ENCODE measurements at places on chromosomes 4 and X.

DNA sequence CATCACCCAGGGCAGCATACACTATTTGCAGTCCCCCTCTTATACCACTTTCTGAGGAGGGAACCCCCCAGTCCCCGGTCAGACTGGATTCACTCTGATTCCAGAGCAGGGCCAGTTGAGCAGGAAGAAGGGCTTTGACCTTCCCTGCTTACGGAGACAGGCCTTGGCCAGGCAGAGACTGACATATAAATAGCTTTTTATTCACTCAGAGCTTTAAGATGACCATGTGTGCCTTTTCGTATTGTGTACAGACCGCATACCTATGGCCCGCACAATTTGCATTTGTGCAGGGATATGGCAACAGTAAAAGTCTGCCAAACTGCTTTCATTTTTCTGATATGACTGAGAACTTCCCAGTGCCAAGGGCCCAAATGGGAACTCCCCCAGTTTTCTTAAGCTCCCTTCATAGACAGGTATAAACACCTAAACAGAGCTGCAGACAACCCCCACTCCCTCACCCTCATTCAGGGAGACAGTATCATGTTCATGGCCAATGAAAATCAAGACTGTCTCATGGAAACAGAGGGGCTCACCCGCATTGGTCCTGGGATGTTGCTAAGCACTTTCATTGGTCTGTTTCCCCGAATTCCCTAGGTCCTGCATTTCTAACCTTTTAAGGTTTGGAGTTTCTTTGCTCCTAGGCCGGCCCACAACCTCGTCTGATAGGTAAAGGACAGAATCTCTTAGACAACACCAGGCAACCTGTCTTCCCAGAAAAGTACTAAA lies 86.0 kb downstream of the RTL5 start:
- DNase-seq, result no peak

DNA sequence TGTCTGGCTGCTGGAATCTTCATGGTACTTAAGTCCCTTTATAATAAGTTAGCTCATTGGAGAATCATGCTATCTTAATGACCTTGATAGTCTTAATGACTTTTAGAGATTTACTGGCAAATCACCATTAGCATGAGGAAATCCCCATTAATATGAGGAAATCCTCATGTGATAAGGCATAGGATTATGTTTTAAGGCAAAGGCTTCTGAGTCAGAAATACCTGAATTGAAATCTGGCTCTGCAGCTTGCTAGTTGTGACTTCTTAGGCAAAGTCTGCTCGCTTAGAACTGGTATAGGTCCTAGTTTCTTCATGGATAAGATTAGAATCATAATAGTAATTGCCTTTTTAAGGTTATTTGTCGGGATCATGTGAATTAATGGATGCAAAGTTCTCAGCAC lies 190.2 kb upstream of the BANK1 start:
- no peak for DNase-seq

- DNase-seq, result no peak
Measured at GRCh38 chr4:182325848-182326255, 82.7 kb downstream of the TENM3 start.

DNA sequence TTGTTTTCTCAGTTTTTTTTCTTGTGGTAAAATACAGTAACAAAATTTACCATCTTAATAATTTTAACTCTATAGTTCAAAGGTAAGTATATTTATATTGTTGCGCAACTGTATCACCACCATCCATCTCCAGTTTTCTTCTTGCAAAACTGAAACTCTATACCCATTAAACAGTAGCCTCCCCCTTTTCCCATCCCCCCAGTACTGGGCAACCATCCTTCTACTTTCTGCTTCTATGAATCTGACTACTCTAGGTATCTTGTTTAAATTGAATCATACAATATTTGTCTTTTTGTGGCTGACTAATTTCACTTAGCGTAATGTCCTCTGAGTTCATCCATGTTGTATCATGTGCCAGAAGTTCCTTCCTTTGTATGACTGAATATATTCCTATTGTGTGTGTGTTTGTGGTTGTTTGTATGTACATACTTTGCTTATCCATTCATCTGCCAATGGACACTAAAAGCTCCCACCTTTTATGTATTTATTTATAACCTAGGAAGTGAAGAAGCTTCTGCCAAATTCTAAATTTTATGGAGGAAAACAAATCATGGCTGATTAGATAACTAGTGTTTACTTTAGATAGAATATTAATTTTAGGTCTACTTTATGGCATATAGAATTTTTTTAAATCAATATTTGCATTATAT lies 10.0 kb downstream of the ABHD18 start:
- no peak for DNase-seq

DNA sequence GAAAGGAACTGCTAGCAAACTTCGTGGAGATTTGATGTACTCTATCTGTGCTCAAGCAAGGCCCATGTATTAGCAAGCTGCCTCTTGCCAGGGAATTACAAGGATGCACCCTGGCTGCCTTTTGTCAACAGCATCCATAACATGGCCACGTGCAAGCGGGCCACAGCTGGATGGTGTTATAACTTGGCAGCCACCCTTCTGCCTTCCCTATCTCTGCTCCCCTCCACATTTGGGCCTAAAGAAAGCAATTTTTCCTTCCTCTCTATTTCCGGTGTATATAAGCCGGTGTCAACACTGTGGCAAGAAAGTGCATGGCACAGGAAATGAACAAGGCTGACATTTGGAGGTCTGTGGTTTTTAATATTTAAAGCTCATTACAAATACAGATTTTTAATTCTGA lies 94.8 kb downstream of the CLNK start:
- no peak for DNase-seq

DNA sequence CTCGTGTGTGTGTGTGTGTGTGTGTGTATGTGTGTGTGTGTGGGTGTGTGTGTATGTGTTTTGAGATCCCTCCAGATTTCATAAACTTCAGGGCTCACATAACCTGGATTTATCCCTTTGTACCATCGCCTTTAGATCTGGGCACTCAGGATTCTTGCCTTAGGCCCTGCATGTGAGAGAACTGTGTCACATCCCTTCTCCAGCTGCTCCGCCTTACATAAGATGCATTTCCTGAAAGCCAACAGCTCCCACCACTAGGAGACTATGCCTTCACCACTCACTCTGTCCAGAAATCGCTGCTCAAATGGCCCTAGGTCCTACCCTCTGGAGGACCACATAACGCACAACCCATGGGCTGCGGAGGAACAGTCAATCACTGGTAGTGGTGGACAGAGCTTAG lies 348.8 kb downstream of the CCSER1 start:
- DNase-seq, result no peak

- DNase-seq, result no peak
Measured at GRCh38 chr4:165612936-165613335, 234.1 kb downstream of the CPE start.

- DNase-seq, result peak; percentile 4
Measured at GRCh38 chr4:151484396-151485102, 75.6 kb downstream of the FHIP1A start.

DNA sequence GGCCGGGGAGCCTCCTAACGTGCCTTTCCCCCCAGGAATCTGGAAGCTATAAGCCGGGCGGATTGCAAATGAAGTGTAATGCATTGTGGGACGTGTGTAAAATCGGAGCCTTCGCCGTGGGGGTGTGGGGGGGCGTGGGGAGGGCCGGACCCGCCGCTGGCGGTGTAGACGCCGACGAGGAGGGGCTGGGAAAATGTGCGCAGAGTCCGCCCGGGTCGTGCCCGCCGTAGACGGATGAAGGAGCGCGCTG lies 1.3 kb downstream of the STOX2 start:
- no peak for DNase-seq

DNA sequence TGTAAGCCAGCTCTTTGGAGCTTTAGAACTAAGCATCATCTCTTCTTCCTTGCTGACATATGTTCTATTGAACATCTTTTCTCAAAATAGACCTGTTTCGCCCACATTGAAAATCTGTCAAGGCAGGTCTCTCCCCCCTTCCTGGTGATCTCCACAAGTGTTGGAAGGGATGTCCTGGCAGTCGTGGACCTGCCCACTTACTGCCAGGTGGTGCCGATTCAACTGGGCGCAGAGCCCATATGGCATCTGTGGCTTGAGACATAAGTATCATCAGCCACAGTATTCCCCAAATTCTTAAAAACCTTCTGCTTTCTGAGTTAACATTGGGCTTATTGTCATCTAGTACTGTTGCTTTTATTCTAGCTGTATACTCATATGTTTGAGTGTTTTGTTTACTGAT lies 969.3 kb upstream of the FTHL17 start:
- no peak for DNase-seq

DNA sequence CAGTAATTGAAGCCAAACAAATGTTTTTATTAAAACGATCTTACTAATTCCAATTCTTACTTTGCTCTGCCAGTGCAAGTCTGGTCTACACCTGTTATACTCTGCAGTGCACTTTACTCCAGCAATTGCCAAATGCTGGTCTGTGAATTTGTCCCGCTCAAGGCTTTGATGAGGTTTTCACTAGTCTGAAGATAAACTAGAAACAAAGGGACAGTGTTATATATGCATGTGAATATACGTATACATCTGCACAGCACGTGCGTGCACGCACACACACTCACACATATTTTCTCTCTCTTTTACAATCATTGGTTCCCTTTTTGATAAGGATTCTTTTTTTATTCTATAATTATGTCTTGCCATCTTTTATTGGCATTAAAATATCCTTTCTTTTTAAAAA lies 88.5 kb upstream of the LCORL start:
- no peak for DNase-seq

DNA sequence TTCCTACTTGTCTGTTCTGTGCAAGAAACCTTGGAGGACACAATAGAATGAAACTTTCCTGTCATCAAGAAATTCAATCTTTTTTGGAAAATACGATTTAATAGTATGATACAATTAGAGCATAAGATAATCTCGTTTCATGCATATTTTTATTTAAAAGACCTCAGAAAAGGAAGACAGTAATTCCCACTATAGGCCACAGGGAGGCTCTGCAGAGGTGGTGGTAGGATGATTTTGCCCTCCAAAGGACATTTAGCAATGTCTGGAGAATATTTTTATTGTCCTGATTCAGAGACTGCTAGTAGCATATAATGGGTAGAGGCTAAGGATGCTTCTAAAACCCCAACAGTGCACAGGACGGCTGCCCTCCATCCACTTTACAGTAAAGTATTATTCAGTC lies 68.7 kb downstream of the PAK3 start:
- no peak for DNase-seq

DNA sequence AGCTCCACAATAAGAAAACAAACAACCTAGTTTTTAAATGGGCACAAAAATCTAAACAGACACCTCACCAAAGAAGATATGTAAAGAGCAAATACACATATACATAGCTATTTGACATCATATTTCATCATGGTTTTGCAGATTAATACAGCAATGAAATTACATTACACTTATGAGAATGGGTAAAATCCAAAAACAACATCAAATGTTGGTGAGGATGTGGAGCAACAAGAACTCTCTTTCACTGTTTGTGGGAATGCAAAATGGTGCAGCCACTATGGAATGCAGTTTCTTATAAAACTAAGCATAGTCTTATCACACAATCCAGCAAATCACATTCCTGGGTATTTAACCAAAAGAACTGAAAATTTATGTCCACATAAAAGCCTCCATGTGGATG lies 25.0 kb downstream of the TLR6 start:
- no peak for DNase-seq

GRCh38 chrX:39716401-39716800 lies 381.4 kb downstream of the BCOR start:
- DNase-seq, result no peak

GRCh38 chrX:118566359-118566758 lies 70.7 kb downstream of the DOCK11 start:
- DNase-seq, result no peak

- DNase-seq, result no peak
Measured at GRCh38 chr4:143375326-143376073, 38.8 kb downstream of the GAB1 start.

DNA sequence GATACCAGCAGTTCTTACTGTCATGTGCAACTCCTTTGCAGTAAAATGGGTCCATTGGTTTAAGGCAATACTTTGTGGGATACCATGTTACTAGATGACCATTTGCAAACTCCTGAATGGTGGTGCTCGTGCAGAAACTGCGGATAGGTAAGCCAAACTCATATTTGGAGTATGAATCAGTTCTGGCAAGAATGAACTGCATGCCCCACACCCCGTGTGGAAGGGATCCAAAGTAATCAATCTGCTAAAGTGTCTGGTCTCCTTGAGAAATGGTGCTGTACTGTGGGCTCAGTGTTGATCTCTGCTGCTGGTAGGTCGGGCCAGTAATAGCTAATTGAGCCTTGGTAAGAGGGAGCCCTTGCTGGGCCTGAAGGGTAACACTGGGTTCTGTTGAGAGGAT lies 4.2 kb upstream of the TAB3 start:
- no peak for DNase-seq

- no peak for DNase-seq
Measured at GRCh38 chrX:88560673-88561330, 186.2 kb upstream of the CPXCR1 start.

DNA sequence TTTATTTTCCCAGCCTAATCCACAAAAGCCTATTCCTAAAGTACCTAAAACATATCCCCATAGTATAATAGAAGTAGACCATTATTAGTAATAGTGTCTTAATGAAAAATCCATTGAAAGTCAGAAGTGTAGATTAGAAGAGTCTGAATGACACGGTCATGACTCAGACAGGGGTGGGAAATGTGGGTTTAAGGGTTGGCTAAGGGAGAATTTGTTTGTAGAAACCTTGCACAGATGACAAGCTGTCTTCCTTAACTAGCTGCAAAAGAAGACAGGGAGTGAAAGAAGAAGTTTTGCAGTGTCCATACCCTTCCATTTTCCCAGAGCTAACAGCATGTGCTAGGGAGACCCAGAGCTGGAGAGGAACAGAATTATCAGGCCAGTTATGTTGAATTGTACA lies 242.7 kb upstream of the ETNPPL start:
- DNase-seq, result no peak

DNA sequence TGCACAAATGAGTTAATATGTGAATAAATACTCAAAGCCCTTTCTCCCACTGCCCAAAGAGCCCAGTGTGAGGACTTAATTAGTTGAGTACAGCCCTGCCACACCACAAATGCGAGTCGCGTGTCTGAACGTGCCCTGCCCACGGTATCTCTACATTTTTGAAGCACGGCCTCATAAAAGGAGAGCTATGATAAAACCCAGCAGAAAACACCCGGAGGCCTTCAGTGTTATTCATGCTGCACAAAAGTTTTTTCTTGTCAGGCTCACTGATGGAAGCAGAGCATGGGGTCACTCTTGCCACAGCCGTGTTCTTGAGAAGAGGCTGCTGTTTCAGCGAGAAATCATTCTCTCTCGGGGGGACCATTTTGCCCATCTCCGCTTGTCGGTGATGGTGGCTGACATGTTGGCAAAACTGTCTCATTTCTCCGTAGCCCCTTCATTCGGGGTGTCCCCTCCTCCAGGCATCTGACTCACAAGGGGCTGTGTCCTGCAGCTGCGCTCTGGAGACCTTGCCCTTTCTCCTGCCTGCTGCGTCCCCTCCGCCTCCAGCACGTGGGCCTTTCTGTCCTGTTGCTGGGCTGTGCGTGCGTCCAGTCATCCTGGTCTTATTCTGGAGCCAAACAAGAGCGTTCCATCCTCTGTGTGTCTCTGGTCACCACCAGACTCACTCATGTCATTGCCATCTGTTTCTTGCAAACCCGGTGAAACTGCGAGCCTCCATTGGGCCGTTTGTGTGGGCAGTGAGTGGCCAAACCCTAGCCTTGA lies 88.8 kb downstream of the SORCS2 start:
- DNase-seq, result no peak

- DNase-seq, result no peak
Measured at GRCh38 chr4:140254651-140255299, 100.8 kb upstream of the MAML3 start.
